Activated CD4-positive, alpha-beta T cell treated with anti-CD3 and anti-CD28 coated beads, Interleukin-2, amount 50 U/mL, for 48 hours (primary cell): ENCODE measurements at places on chromosomes 5 and 9.
A peak's percentile ranks its signal among the peaks of the same experiment; 100 is the strongest.

GRCh38 chr9:131459056-131459455 lies 43.7 kb upstream of the POMT1 start:
- no peak for DNase-seq

GRCh38 chr5:127806776-127807175 lies 103.6 kb downstream of the CCDC192 start:
- DNase-seq = no peak

DNA sequence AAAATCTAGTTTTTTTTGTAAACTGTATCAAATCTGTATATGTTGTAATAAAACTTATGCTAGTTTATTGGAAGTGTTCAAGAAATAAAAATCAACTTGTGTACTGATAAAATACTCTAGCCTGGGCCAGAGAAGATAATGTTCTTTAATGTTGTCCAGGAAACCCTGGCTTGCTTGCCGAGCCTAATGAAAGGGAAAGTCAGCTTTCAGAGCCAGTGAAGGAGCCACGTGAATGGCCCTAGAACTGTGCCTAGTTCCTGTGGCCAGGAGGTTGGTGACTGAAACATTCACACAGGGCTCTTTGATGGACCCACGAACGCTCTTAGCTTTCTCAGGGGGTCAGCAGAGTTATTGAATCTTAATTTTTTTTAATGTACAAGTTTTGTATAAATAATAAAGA lies 24.3 kb downstream of the HMGCR start:
- no peak for DNase-seq

DNA sequence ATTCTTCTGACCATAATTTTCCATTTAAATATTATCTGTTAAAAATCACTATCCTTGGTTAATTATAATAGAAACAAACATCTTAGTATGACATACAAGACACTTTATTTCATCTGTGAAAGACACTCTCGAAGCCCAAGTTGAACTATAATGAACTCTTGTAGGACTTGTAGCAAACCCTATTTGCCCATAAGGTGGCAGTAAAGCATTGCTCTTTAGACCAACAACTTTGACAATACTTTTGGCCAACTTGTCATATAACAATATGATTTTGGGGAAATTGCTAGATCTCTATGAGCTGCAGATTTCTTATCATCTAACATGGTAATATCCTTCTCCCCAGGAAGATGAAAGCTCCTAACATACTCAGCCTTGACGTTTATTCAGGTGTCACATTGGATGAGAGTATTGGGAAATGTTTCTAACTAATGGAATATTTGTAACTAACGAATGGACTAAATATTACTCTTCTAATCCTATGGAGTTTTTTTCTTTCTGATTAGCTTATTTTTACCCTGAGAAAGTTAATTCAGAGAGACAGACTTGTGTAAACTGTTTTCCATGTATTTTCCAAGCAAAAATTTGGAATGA lies 11.0 kb downstream of the SPINK14 start:
- DNase-seq = no peak

- DNase-seq = no peak
Observed at GRCh38 chr9:97975376-97975775, 7.8 kb upstream of the ANP32B start.

DNA sequence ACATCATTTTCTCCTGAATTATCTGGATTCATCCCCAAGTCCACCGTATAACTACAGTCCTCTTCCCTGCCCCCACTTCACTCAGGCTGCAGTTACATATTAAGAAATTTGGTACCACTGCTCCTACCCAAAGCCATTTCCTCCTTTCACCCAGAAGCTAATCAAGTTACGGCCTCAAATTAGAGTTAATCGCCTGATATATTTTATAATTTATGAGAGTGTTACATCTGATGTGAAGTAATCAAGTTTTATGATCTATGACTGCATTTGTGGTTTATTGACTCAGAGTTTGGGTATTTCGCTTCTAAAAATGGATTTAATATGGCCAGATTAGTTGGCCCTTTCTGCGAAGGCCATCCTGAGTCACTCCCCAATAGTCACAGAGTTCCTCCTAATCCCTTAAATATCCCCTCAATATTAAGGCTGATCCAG lies 223.6 kb upstream of the KIF2A start:
- no peak for DNase-seq

DNA sequence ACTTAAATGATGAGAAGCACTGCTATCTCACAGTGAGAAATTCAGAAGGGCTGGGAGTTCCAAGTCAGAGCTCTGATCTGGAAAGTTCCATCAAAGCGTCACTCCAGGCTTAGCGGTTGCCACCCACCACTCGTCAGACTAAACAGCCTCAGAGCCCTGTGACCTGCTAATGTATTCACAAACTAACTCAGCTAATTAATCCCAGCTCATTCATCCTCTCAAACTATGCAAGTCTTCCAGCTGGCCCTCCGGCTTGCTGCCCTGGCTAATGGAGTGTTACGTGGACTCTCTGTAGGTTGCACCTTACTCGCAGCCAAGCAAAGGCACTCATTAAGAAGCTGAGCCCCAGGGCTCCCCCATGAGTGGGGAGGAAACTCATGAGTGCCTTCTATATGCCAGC lies 82.2 kb upstream of the GABRP start:
- no peak for DNase-seq

DNA sequence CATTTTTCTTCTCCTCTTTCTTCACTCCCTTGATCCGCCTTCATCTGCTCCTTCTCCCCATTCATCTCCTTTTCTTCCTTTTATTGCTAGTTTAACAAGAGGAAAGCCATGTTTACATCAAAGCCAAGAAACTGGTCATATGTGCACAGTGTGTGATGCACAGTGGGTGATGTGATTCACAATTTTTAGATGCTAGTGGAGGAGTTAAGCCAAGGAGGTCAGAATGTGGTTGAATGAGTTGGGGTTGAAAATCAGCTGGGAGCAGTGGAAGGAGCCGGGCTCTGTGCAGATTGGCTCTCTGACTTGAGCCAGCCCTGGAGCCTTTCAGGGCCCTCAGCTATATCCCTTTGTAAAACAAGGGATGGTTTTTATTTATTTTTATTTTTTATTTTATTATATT lies 7.3 kb downstream of the ACER2 start:
- no peak for DNase-seq

- DNase-seq = no peak
Observed at GRCh38 chr5:124744170-124744971, 2.1 kb downstream of the ZNF608 start.

DNA sequence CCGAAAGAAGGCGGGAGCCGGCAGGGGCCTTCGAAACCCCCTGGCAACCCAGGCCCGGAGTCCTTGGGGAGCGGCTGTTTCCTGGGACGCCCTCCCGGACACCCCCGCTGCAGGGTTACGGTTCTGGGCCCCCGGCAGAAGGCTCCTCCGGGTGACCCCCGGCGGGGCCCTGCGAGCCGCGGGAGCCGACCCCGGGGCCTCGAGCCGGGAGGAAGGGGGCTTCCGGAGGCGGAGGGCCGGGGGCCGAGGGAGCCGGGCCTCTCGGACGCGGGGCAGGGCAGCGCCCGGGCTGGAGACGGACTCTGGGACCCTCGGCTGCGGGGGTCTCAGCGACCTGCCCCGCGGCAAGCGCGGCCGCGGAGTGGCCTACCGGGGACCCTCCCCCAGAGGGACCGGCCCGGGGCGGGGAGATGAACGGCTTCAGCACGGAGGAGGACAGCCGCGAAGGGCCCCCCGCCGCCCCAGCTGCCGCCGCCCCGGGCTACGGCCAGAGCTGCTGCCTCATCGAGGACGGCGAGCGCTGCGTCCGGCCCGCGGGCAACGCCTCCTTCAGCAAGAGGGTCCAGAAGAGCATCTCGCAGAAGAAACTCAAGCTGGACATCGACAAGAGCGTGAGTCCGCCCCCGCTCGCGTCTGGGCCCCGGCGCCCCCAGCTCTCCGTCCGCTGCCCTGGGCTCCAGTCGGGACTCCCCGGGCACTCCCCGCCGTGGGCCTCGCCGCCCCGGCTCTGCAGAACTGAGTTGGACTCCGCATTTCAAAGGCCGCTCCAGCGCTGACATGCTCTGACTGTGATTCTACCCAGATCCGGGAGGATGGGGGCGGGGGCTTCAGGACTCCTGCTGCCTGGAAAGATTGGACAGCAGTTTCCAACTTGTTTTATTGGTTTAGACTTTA lies 645 bp downstream of the SAP30L start:
- peak; percentile 62 for DNase-seq

- no peak for DNase-seq
Observed at GRCh38 chr5:176817369-176817840, 7.0 kb downstream of the UNC5A start.

- no peak for DNase-seq
Observed at GRCh38 chr5:135295852-135296251, 103.2 kb downstream of the MACROH2A1 start.
